ENCODE measurements at places on chromosomes 7 and 10.

DNA sequence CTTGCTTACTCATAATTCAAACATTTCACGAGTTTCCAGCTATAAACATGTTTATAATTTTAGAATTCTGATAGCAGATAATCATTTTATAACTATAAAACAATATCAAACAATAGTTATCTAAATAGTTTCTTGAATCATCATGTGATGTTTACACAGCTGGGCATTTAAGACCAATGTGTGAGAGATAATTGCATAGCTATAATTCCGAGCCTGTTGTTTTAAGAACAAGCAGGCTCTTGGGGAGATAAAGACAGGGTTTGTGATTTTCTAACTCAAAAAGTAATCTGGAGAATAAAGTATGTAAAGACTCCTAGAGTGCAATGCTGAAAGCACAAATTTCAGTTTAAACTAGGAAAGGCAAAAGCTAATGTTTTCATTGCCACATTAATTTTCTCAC, 331.2 kb downstream of the LRRTM3 start:
- no peak for DNase-seq

GRCh38 chr7:159094023-159094740, 50.5 kb downstream of the VIPR2 start:
- no peak for DNase-seq

GRCh38 chr10:104199567-104199966, 32.6 kb downstream of the CFAP43 start:
- DNase-seq, result no peak

DNA sequence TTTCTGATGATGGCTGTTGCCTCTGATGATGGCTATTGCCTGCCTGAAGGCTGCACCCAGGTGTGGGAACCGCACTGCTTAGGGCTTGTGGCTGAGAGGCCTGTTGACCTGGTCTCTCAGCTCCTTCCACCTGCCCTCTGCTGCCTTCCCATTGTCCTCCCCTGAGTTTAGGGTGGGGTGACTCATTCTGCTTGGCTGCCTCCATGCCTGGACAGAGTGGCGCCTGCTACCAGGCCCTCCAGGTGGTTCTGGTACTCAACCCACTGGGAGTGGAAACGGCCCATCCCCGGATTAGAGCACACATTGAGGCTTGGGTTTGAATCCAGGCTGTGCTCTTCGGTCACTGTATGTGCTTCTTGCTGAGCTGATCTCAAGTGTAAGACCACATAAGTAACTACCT, 120.6 kb downstream of the SEM1 start:
- no peak for DNase-seq

DNA sequence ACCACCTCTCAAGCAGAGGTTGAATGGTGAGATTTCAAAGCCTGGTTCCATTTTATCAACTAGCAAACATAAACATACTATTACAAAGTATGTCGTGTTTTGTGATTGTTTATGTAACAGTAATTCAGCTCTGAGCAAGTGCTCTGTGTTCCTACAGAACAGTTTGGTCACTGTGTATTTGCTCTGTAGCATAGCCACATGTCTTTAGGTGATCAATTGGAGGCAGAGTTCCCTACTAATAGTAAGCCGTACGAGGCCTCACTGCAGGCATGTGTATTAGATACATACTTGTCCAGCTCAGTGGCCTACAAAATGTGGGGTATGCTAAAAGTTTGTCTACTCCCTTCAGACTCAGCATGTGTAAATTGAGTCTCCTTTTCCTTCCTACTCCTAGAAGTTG, 53.0 kb downstream of the C1GALT1 start:
- DNase-seq, result no peak

DNA sequence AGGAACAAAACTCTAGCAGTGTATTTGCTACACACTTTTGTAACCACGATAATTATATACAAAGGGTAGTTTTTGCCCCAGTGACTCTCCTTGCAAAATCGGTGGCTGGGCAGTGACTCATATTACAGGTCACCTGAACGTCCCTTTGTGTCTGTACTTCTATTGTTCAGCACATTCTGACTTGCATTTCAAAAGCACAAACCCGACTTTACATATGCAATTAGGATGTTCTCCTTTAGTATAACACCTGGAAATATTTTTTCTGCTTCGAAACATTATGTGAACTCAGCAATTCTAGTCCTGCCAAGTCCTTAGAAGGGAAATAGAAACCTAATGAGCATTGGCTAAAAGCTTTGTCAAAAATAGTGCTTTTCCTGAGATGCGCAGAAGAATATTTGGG, 6.0 kb downstream of the PRR15 start:
- DNase-seq, result no peak

DNA sequence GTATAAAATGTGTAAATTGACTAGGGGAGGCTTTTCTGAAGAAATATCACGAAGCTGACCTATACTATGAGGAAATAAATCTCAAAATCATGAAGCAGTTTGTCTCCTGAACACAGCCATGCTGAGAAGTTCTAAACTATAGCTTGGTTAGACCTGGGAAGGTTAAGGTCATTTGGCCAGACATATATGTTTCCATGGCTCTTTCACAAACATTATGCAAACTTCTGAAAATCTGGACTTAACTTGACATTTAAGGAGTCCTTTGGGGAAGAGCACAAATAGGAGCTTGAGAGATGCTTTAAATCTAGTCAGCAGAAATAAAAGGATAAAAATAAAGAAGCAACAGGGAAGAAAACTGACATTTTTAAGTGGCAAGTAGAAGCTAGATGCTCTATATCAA, 115.9 kb upstream of the MEOX2 start:
- DNase-seq, result no peak

DNA sequence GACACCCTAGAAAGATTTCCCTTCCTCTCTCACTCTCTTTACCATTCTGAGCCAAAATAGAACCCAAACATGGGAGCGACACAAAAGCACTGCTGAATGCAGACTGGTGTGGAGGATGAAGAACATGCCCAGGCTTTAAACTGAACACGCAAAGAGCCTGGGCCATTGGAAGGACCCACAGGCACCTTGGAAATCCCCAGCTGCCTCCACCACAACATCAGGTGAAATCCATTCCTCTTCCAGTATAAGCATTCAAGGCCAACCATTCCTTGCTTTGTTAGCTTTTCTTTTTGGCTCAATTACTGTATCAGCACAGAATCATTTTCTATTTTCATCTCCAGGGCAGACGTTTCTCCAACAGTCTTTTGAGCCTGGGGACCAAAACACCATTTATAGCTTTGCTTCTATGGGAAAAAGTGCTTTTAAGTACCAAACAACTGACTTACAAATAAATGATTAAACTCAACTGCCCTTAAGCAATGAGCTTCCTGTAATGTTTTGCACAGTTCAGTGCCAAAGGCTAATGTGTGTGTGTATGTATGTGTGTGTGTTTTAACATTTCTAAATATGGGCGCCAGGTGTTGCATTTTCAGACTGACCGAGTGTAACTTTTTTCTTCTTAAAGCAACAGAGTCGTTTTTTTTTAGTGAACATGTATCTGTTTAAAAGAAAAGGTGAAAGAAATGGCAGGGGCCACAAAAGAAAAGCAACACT, 16.2 kb upstream of the BLNK start:
- no peak for DNase-seq

- no peak for DNase-seq
These were observed 162.3 kb downstream of the ITGB1 start for GRCh38 chr10:32795598-32796183.

- peak; percentile 24 for DNase-seq
These were observed 177.2 kb downstream of the SH3PXD2A start for GRCh38 chr10:103678178-103678526.

GRCh38 chr7:4527988-4528636, 154.0 kb upstream of the FOXK1 start:
- no peak for DNase-seq

- no peak for DNase-seq
These were observed 306.0 kb downstream of the TFEC start for GRCh38 chr7:115724400-115725056.

- no peak for DNase-seq
These were observed 62.4 kb downstream of the HIF1AN start for GRCh38 chr10:100598166-100598565.
